ENCODE measurements at places on chromosomes 11 and 22.

GRCh38 chr11:33700502-33701271 is at the start of gene C11orf91:
Gene C11orf91 (minus strand): TSS chr11:33700826. CDS start chr11:33700740, 86 bp downstream.
- peak; percentile 93 for DNase-seq

DNA sequence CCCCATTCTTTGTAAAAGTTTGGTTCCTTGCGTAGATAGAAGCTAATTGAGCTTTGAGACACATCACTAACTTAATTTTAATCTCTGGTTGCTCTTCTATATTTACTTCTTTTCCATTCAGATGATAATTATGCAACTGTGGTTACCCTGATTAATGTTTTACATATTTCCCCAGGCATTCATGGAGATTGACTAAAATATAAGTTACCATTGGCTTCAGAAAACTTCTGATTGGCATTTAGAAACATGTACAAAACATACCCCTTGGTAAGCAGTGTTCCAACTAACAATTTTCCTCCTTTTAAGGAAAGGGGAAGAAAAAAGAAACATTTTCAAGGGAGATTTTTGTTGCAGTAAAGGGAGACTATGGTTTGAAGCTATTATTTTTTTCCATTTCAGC is 43.9 kb downstream of the FAT3 start:
- DNase-seq: no peak

DNA sequence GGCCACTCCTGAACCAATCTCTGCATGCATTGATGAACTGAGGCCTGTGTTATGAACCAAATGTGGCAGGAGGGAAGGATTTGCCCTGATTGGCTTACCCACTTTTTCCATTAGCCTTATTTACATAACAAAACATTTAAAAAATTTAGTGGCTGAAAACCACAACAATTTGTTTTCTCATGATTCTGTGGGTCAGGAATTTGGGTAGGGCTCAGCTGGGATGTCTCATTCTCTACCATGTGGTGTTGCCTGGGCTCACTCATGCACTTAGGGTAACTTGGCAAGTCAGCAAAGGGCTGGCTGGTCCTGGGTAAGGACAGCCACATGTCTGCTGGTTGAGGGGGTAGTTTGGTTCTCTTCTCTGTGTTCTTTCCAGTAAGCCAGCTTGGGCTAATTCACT is 35.1 kb upstream of the CYP2R1 start:
- DNase-seq: no peak

GRCh38 chr11:96817482-96818399 is 427.9 kb downstream of the JRKL start:
- no peak for DNase-seq

- DNase-seq: no peak
Observed at GRCh38 chr11:350723-351255, 18.5 kb upstream of the B4GALNT4 start.

GRCh38 chr11:6646576-6646917 is 9.1 kb downstream of the DCHS1 start:
- no peak for DNase-seq

GRCh38 chr11:88604260-88604659 is 266.7 kb upstream of the CTSC start:
- no peak for DNase-seq

DNA sequence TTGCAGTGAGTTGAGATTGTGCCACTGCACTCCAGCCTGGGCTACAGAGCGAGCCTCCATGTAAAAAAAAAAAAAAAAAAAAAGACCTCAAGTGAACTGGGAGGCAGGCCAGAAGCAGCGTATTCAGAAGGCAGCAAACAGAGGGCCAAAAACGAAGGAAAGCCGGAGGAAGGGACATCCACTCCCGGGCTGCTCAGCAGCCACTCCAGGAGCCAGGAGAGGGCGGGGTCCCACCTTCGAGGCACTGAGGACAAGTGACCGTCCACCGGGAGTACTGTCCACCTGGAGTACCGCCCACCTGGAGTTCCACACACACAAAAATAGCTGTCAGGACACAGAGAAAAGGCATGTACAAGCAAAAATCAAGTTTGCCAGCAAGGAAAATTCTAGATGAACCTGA is 5.5 kb downstream of the TOLLIP start:
- DNase-seq: no peak

DNA sequence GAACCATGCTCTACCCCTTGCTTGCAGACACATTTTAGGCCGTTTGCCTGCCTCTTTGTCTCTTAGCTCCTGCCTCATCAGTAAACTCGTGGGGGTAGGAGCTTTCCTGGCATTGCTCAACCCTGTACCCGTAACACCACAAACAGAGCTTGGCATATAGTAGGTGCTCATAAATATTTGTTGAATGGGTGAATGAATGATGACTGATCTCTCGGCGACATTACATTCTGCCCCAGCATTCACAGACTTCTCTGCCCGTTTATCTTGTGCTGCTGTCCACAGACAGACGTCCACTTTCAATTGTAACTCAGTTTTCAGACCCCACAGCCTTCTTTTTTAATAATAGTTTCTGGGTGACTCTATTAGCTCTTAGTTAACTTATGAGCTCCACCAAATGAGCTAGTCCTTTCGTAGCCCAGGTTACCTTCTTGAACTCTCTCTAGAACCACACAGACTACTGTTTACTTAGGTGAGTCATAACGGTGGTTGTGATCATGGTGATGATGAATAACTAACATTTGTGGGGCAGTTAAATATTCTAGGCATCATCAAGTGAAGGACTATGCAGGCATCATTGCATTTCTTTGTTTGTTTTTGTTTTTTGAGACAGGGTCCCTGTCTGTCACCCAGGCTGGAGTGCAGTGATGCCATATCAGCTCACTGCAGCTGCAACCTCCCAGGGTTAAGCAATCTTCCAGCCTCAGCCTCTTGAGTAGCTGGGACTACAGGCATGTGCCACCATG is 188.4 kb downstream of the ADAMTS15 start:
- no peak for DNase-seq

DNA sequence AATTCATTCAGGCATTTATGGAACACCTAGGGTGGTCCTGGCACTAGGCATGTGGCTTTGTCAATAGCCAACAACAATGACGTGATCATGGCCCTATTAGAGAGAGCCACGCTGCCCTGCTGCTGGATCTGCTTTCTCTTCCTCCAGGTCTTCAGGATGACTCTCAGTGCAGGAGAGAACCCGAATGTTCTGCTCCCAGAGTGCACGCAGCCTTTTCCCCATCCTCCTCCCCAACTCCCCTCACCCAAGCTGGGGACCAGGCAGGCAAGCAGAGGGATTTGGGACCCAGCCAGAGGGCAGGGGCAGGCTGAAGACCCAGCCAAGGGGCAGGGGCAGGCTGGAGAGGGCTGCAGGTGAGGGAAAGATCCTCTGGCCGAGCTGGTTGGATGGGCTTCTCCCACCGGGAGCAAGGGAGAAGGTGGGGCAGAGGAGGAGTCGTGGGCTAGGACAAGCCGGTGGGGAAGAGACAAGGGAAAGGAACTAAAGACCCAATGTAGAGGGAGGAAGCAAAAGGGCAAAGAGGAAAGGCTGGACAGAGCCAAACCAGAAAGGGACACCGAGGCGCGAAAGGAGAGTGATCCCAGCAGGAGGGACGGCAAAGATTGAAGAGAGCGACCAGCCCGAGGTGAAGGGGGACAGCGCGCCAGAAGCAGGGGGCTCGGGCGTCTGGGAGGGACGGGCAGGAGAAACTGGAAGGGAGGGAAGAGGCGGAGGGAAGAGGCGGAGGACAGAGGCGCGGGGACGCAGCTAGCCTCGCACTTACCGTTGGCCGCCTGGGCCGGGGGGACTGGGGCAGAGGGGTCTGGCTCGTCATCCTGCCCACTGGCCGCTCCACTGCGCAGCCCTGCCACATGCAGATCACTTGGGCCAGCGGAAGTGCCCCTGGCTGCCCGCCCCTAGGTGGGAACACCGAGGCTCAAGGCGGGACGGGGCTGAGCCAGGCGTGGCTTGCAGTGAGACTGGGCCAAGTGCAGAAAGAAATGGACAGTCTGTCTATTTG is at the start of gene KCTD14:
TSS of gene KCTD14 (minus strand) at position 880 of the 1,000 bp plus-strand sequence. CDS start at position 853, 27 bp downstream.
- DNase-seq: no peak

DNA sequence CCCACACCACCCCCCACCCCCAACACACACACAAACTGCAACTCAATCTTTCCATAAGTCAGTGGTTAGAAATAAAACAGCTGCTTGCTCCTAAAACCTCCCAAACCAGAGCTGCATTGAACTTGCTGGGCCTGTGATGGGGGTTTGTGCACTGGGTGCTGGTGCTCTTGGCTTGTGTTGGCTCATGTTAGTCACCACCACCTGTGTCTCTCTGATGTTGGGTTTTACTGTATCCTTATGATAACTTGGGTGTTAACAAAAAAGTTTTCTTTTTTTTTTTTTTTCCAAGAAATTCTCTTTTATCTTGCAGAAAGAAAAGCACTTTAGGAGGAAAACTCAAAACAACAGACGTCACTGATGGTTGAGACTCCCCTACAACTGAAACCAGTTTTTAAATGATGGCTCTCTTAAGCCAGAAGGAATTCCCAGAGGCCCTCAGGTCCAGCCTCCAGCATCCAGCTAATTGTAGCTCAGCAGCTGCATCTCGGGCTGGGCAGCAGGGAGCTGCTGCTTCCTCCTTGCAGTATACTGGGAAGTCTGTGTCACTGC is 79.9 kb upstream of the DRD2 start:
- DNase-seq: no peak

DNA sequence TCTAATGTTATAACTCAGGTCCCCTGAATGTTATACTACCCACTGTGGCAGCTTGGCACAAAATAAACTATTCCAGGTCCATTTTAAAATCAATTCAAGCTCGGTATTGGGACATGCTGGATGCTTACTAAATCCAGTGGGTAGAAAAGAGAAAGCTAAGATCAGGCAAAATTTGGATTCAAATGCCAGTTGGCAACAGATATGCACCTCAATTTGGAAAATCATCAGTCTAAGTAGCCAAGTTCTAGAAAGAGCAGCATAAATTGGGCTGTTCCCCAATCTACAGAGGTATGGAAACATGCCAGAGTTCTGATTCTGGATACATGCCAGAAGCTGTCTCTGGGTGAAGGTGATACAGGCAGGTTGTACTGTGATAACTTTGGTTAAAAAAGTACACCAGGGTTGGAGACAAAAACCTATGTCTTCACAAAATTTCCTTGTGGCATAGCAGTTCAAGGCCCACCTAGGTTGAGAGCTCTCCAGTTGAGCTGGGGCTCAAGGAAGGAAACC is 427.8 kb downstream of the LRRC4C start:
- DNase-seq: no peak

GRCh38 chr11:86790195-86790725 is 10.1 kb upstream of the PRSS23 start:
- no peak for DNase-seq

- no peak for DNase-seq
Observed at GRCh38 chr11:87397011-87397865, 359.5 kb downstream of the TMEM135 start.

GRCh38 chr11:45366619-45367190 is 80.6 kb upstream of the SYT13 start:
- no peak for DNase-seq

DNA sequence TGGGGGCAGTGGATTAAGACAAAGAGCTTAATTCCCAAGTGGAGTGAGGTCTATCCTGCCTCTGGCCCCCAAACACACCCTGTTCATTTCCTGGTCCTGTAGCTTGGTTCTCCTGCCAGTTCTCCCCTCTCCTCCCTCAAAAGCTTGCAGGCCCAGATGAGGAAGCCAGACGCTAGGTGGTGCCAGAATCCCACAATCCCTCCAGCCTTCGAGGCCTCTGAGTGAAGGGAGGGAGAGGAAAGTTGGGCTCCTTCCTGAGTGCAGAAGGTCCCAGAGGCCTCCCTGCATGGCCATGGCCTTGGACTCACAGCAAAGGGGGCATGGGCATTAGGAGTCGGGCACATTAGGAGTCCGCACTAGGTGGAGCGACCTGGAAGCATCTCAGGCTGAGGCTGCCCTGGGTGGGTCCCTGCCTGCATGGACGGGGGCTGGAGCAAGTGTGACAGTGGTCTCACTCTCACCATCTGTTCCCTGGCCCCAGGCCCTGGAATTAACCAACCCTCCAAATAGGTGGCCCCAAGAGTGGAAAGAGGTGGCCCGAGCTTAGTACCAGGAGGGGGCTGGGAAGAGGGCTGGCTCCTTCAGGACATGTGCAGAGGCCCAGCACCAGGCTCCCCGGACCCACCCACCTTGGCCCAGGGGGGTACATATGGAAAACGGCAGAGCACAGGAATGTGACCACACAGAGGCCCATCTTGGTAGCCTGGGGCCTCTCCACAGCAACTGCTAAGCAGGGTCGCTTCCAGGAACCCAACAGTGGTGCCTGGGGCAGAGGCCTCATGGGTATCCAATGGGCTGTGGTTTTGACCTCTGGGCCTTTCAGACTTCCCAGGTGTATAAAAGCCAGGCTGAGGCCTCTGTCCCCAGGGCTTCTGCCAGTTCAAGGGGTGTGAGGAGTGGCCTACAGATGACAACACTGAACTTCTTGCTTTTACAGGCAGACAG is 5.2 kb downstream of the FXYD2 start:
- no peak for DNase-seq

GRCh38 chr11:10181811-10182210 is 112.2 kb downstream of the SBF2 start:
- DNase-seq: no peak

DNA sequence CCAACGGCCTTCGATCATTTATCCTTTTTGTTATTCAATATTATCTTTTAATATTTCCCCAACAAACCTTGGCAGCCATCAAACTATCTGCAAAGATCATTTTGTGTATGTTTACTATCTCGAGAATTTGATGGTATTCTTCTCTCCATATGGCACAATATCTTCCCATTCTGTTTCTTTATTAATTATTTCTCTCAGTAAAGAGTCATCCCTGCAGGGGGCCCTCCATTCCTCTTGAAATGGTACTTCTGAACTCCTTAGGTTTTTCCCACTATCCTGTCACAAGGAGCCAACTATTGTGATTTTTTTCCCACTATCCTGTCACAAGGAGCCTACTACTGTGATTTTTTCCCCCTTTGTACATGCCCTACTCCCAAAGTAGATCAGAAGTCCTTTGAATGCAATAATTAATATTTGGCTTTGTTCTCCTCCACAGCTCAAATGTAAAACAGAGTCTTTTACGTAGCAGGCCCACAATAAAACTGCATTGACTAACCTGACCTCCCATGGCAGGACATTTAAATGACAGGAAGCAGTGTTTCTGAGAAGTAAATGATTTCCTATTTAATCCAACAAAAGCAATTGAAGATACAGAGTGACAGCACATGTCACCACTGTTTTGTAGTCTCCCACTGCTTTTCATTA is 43.3 kb downstream of the PDGFD start:
- no peak for DNase-seq

DNA sequence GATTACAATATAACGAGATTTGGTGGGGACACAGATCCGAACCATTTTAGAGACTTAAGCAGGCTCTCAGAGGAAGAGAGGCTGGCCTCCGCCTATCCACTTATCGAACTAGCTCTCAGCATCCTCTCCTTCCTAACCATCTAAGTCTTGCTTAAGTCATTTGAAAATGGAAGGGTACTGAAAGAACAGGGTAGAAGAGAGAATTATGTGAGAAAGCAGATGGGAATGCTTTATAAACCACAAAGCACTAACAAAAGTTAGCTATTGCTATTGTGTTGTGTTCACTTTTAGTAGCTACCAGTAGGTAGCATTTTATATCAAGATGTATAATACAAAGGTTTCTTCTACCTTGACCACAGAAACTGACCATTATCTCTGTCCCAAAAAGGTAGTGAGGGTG is 153.4 kb upstream of the CADM1 start:
- DNase-seq: no peak

GRCh38 chr22:47601666-47602065 is 839.2 kb downstream of the TBC1D22A start:
- no peak for DNase-seq

Measured in activated effector memory CD4-positive, alpha-beta T cell treated with Interleukin-2 at 50 U/mL for 16 hours (primary cell).